ENCODE measurements at places on chromosomes 1 and 21.

- DNase-seq = no peak
Observed at GRCh38 chr1:222370913-222371675, 176.8 kb downstream of the HHIPL2 start.

DNA sequence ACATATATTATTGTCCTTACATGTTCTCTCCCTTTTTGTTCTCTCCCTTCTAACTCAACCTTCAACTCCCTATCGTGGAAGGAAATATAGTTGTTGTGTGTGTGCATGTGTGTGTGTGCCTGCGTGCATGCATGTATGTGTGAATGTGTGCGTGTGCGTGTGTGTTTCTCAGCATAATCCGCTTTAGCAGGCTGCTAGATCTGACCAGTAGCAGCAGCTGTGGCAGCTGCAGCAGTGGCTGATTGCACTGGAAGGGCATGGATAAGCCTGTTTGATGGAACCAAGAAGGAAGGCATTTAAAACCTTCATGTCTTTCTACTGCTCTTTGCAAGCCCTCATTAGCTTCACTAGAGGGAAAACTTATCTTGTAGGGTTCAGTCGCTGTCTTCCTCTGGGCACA is 65.6 kb upstream of the IRF2BP2 start:
- DNase-seq = no peak

- no peak for DNase-seq
Observed at GRCh38 chr1:225748529-225748928, 29.1 kb upstream of the SRP9 start.

GRCh38 chr1:224592636-224593582 is 23.2 kb upstream of the CNIH3 start:
- no peak for DNase-seq

- no peak for DNase-seq
Observed at GRCh38 chr1:247741756-247742155, 3.3 kb downstream of the OR14K1 start.

DNA sequence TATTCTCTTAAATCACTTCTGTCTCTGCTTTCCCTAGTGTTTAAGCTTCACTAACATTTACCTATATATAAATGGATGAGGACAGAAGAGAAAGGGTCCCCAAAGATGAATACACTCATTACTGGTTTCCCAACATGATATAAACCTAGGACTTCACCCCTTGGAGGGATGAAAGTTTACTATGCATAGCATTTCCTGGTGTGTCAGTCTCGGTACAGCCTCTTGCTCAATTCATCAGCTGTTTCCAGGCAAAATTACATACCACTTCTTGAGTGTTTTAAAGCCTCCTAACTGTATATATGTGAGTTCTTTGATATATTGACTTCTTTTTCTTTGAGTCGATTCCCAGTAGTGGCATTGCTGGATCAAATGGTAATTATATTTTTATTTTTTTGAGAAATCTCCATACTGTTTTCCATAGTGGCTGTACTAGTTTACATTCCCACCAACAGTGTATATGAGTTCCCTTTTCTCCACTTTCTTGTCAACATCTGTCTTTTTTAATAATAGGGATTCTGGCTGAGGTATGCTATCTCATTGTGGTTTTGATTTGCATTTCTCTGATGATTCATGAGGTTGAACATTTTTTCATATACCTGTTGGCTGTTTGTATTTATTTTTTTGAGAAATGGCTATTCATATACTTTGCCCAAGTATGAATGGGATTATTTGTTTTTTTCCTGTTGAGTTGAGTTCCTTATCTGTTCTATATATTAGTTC is 259.3 kb upstream of the CACYBP start:
- no peak for DNase-seq

- no peak for DNase-seq
Observed at GRCh38 chr1:118618618-118619340, 369.4 kb downstream of the TBX15 start.

GRCh38 chr21:16676391-16676790 is 836.5 kb upstream of the CXADR start:
- DNase-seq = no peak

DNA sequence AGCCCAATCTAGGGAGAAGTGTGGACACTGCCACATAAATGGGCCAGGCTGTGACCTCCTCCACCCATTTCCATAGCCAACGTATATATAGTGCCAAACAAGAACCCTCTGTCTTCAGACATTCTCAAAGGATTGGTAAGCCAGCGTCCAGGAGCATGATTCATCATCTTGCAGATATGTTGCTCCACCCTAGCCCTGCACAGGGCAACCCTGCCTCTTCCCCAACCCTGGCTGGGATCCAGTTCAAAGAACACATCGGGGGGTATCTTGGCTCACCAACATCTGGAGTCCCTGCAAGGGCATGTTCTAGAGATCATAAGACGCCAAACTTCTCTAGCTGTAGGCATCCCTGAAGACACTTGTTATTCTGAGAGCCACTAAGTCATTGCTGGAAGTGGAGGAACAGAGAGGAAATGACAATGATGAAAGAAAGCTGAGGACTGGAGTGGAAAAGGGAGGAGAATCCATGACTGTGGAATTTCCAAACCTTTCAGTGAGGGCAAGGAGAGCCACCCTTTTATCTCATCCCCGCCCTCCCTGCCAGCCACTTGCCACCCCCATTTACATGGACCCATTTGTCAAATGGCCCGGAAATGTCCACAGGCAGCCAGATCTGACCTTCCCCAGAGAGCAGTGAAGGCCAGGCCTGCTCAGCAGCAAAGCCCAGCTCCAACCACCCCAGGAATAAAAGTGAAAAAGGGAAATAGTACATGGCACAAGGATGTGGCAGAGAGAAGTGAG is 144.1 kb upstream of the CTTNBP2NL start:
- no peak for DNase-seq

- no peak for DNase-seq
Observed at GRCh38 chr1:104856091-104856490, 1106.4 kb downstream of the AMY1C start.

- no peak for DNase-seq
Observed at GRCh38 chr1:222820171-222820712, 5.4 kb downstream of the DISP1 start.

DNA sequence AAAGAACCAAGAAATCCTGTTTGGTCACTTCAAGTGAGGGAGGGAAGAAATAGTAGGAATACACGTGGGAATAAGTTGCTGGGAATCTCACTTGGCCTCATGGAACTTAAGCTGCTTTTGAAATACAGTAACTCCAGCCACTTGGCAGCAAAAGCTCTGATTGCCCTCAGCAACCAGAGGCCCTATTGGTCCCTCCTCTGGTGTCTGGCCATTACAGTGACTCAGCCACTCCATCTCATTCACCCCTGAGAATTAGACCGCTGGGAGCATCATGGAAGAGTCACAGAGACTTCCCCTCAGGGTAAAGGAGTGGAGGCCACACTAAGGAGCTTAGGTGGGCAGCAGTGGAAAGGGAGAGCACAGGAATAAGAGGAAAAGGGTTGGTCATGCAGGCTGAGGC is 99.6 kb downstream of the ELAVL4 start:
- no peak for DNase-seq

GRCh38 chr1:58971629-58972140 is 187.8 kb upstream of the JUN start:
- no peak for DNase-seq

GRCh38 chr1:7770997-7771822 is at the start of gene VAMP3:
Gene VAMP3, plus strand, starts transcription at chr1:7771296. Its CDS starts 88 bp downstream, at chr1:7771384.
- DNase-seq = peak; percentile 82

GRCh38 chr21:44931137-44931500 is 8.7 kb upstream of the SLX9 start:
- DNase-seq = no peak

- no peak for DNase-seq
Observed at GRCh38 chr1:84918726-84919336, 25.8 kb upstream of the LPAR3 start.

- no peak for DNase-seq
Observed at GRCh38 chr1:53137729-53138128, 4.7 kb downstream of the SLC1A7 start.

DNA sequence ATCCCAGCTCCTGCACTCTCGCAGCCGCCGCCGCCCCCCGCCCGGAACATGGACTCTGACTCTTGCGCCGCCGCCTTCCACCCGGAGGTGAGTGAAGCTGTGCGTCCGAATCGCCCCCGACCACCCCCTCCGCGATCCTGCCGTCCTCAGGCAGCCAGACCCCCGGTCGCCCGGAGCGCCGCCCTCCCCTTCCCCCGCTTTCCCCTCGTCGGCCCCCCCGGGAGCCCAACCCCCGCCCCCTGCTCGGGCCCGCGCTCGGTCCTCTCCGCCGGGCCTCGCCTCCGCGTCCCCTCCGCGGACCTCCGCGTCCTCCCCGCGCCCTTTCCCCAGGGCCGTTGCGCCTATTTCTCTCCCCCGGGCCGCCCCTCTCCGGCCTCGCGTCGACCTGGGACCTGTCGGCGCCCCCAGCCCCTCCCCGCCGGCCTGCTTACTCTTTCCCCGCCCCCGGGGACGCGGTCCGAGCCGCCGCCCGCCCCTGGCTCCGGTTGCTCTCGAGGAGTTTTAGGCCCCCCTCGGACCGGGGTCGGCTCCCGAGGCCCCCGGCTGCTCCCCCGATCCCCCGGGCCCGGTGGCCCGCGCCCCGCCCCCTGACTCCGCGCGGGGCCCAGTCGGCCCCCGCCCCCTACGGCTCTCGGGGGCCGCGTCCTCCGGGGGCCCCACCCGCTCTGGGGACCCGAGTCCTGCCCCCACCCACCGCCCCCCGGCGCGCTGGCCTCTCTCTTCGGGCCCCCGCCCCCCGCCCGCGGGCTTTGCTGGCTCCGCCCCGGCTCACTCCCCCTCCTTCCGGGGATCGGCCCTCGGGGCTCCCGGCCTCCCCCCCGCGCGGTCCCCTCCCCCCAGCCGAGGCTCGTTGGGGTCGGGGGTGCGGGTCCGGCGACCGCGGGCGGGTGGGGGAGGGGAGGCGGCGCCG is 743 bp downstream of the PHF13 start:
- peak; percentile 62 for DNase-seq

- no peak for DNase-seq
Observed at GRCh38 chr1:34441259-34442069, 264.8 kb downstream of the C1orf94 start.

GRCh38 chr1:189675712-189676244 is 801.9 kb downstream of the BRINP3 start:
- DNase-seq = no peak

DNA sequence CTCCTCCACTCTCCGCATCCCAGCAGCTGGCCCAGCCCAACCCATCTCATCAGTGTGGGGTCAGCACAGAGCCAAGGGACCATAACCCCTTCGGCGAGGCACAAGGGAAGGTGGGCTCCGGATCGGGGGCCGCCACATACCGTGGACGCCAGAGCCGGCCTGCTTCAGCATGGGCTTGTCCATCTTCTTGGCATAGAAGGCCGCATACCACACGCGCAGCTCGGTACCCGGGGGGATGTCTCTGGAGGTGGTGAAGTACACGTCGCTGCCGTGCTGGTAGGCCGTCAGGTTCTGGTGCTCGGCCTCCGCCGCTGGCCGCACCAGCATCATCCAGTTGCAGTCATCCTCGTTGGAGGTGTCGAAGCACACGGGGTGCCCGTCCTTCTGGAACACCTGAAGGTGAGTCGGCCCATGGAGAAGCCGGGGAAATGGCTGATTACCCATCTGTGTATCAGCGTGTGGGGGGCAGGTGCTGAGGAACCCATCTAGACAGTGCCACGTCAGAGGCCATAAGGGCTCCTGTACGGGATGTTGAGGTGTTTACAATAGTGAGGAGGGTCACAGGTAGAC is 24.6 kb downstream of the PRDM15 start:
- no peak for DNase-seq

DNA sequence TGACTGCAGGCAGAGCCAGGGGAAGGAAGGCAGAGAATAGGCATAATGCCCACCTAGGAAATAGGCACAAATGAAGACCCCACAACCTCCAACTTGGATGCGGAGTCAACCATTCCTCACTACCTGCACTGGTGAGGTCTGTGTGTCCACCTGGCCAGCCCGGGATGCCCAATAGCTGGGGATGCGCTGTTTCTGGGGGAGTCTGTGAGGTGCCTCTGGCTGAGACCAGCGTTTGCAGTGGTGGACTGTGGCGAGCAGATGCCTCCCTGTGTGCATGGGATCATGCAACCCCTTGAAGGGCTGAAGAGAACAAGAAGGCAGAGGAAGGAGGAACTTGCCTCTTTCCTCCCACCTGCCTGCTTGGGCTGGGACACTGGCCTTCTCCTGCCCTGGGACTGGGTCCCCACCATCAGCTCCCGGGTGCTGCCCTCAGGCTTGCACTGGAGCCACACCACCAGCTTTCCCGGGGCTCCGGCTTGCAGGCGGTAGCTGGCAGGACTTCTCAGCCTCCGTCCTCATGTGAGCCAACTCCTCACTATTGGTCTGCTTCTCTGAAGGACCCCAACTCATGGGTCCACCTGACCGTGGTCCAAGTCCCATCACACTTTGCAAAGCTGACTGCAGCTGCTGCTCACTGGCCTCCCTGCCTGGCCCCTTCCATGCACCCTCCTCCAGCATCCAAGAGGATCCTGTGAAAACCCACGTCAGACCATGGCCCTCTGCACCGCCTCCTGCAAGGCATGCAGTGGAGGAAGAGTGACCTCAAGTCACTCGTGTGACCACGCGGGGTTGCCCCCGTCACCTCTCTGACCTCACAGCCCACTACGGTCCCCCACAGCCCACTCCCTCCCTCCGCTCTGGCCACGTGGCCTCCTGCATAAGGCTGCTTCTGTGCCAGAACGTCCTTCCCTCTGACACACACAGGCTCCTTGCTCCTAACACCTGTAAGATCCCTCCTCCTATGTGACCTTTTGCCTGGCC is 2.7 kb upstream of the PDE9A start:
- no peak for DNase-seq

- no peak for DNase-seq
Observed at GRCh38 chr1:230629511-230629910, 12.8 kb upstream of the COG2 start.

DNA sequence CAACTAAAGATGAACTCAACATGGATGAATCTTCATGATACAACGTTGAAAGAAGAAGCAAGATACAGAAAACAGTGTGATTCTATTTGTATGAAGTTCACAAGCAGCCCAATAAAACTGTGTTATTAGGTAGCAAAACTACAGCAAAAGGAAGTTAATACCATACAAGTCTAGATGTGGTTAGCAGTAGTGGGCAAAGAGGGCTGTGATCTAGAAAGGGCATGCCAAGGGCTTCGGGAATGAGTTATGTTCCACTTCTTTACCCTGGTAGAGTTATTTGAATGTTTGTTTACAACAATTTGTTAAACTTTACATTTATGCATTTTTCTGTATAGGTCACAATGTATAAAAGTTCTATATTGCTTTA is 9.2 kb downstream of the TNFRSF9 start:
- DNase-seq = no peak

GRCh38 chr1:198245379-198245778 is 88.6 kb downstream of the NEK7 start:
- DNase-seq = no peak

Measured in stimulated activated naive CD4-positive, alpha-beta T cell treated with Interleukin-2 at 50 U/mL for 16 hours (primary cell).